Fibroblast of lung (primary cell): ENCODE measurements at places on chromosomes 4 and X. TPM values are rescaled to one million over a fixed set of nuclear protein-coding genes. Genes with fewer than 3 reads are reported as not detected.

DNA sequence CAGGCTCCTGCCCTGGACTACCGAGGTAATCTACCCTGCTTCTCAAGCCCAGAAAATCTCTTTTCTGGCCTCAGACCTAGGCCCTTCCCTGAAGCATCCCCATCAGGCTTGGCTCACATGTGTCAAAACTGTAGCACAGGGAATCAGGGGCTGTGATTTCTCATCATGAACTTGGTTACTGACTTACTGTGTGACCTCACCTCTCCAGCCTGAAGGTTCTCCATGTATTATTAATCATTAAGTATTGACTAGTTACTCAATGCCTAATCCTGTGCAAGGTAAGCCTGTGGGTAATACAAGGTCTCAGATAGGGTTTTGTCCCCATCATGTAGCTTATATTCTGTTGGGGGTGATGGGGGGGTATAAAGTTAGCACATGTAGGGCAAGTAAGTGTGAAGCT is 6.8 kb downstream of the SRPX2 start:
- no peak overlapping the region for H3K4me3 ChIP-seq
- no peak for DNase-seq
- H3K36me3 ChIP-seq: no peaks in the 10 kb centered on the region
- peaks cover 28% of the 10 kb centered on the region for H3K4me1 ChIP-seq
- H3K27me3 ChIP-seq: no peaks in the 10 kb centered on the region

DNA sequence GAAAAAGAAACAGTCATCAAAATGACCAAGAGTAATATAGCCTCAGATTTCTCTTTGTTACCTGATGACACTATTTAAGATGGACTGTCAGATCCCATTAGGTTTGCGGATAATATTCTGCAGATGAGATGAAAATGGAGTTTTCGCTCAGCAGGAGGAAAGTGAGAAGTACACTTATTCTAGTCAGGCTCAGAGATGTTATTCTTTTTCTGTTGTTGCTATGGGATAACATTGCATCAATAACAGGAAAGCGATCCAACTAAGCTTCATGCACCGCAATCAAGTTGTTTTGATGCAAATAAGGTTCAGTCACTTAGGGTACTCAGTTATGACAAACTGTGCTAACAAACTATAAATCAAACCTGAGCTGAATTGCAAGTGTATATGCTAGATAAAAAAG is 415.0 kb downstream of the CCSER1 start:
- no peak overlapping the region for H3K27ac ChIP-seq
- H3K36me3 ChIP-seq: no peaks in the 10 kb centered on the region
- DNase-seq: no peak
- no peaks in the 10 kb centered on the region for H3K4me1 ChIP-seq
- no peak overlapping the region for H3K4me3 ChIP-seq

The STBD1 gene
- total RNA-seq: 10.8 and 17.5 TPM in 2 replicates

DNA sequence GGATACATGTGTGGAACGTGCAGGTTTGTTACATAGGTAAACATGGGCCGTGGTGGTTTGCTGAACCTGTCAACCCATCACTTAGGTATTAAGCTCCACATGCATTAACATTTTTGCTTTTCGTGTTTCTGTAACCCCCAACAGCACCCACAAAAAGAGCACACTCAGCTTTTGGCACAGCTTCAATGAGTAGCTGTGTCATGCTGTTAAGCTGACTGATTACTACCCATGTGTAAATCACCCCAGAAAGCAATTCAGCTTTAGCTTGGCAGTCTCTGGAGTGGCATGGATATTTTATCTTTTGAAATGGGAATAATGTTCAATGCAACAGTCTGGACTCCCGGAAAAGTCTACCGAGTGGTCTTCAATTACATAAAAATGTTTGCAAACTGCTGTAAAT is 734.3 kb downstream of the STIM2 start:
- H3K36me3 ChIP-seq: no peaks in the 10 kb centered on the region
- no peak overlapping the region for H3K27ac ChIP-seq
- H3K27me3 ChIP-seq: no peaks in the 10 kb centered on the region
- H3K4me3 ChIP-seq: no peak overlapping the region

DNA sequence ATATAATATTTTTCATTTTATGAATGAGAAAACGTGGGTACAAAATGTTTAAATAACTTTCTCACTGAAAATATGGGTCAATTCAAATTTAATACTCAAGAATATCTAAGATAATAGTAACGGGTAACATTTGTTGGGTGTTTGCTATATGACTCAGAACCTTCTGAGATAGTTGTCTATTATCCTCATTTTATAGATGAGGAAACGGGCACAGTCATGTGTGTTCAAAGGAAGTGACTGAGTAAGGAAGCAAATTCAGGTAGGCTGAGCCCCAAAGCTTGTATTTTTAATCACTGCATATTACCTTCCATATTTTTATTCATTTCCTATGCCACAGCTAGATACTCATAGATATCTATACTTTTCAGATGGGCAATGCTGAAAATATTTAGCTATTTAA is 12.2 kb upstream of the CAMK2D start:
- DNase-seq: no peak
- no peak overlapping the region for H3K4me3 ChIP-seq
- H3K36me3 ChIP-seq: no peaks in the 10 kb centered on the region

DNA sequence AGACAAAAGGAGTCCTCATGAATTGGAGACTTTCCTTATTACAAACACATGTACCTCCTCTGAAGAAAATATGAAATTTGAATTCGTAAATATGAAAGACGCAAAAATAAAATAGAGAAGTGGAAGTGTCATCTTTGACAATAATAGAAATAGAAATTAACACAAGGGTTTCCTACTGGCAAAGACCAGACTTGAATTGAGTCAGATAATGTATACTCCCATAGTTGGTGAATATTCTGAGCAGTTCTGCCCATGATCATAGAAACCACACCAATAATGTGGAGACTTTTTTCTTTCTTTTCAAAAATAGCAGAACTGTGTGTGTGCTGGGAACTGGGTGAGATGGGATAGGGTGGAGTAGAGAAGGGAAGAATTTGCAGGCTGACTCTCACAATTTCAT is 277.7 kb upstream of the TET2 start:
- DNase-seq: no peak
- no peak overlapping the region for H3K27ac ChIP-seq
- H3K27me3 ChIP-seq: no peaks in the 10 kb centered on the region
- H3K4me1 ChIP-seq: no peaks in the 10 kb centered on the region

- DNase-seq: no peak
- no peaks in the 10 kb centered on the region for H3K36me3 ChIP-seq
- H3K27ac ChIP-seq: no peak overlapping the region
- no peaks in the 10 kb centered on the region for H3K27me3 ChIP-seq
Observed at GRCh38 chrX:40090050-40090804, 7.5 kb downstream of the BCOR start.

DNA sequence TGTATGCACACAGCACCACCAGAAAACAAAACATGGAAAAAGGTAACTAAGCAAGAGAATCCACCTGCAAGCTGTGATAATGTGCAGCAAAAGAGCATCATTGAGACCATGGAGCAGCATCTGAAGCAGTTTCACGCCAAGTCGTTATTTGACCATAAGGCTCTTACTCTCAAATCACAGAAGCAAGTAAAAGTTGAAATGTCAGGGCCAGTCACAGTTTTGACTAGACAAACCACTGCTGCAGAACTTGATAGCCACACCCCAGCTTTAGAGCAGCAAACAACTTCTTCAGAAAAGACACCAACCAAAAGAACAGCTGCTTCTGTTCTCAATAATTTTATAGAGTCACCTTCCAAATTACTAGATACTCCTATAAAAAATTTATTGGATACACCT is 90.2 kb downstream of the TET2 start:
- H3K4me3 ChIP-seq: no peak overlapping the region
- peaks cover 2% of the 10 kb centered on the region for H3K36me3 ChIP-seq
- no peaks in the 10 kb centered on the region for H3K4me1 ChIP-seq
- H3K27ac ChIP-seq: no peak overlapping the region
- no peaks in the 10 kb centered on the region for H3K27me3 ChIP-seq
- no peak for DNase-seq

DNA sequence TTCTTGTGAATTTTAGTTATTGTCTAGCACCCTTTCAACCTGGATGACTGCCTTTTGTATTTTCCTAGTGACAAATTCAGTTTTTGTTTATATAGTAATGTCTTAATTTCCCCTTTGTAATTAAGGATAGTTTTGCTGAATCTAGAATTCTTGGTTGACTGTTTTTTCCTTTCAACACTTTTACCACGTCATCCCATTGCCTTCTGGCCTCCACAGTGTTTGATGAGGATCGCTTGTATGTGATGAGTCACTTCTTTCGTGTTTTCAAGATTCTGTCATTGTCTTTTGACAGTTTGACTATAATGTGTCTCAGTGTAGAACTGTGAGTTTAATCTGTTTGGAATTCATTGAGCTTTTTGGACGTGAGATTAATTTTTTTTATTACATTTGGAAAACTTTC is 30.1 kb downstream of the KDM6A start:
- no peaks in the 10 kb centered on the region for H3K4me1 ChIP-seq
- no peaks in the 10 kb centered on the region for H3K36me3 ChIP-seq
- H3K4me3 ChIP-seq: no peak overlapping the region
- H3K27me3 ChIP-seq: no peaks in the 10 kb centered on the region
- H3K27ac ChIP-seq: no peak overlapping the region

The SCRG1 gene
- total RNA-seq: 0.17 and 1.0 TPM in 2 replicates

- no peaks in the 10 kb centered on the region for H3K27me3 ChIP-seq
- no peak for DNase-seq
- H3K4me1 ChIP-seq: peaks cover 4% of the 10 kb centered on the region
- no peak overlapping the region for H3K4me3 ChIP-seq
Observed at GRCh38 chr4:37629713-37630112, 56.5 kb downstream of the RELL1 start.

DNA sequence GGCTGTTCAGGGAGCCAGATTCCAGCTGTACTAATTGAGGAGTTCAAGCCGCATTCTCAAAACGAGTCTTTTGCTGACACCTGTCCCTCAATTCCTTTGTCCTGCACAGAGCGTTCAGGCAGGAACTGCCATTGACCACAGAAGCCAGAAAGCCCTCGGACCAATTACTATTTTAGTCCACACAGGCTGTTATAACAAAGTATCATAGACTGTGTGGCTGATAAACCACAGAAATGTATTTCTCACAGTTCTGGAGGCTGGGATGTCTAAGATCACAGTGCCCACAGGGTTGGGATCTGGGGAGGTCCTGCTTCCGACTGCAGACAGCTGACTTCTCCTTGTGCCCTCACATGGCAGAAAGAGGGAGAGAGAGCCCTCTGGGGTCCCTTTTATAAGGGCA is 119.8 kb upstream of the ATP6AP2 start:
- DNase-seq: peak; percentile 34
- H3K4me3 ChIP-seq: no peak overlapping the region
- H3K4me1 ChIP-seq: no peaks in the 10 kb centered on the region
- H3K27me3 ChIP-seq: no peaks in the 10 kb centered on the region

- H3K36me3 ChIP-seq: no peaks in the 10 kb centered on the region
- H3K4me3 ChIP-seq: peak within 1 kb of the TSS; percentile 76
- no peak within 1 kb of the TSS for H3K27ac ChIP-seq
- peak; percentile 55 for DNase-seq
- no peaks in the 10 kb centered on the region for H3K27me3 ChIP-seq
- peaks cover 2% of the 10 kb centered on the region for H3K4me1 ChIP-seq
Observed at GRCh38 chr4:75630174-75630936, at the start of gene CDKL2. CDKL2 (minus strand) TSS chr4:75630528; CDS start chr4:75625988, 4,540 bp downstream.

DNA sequence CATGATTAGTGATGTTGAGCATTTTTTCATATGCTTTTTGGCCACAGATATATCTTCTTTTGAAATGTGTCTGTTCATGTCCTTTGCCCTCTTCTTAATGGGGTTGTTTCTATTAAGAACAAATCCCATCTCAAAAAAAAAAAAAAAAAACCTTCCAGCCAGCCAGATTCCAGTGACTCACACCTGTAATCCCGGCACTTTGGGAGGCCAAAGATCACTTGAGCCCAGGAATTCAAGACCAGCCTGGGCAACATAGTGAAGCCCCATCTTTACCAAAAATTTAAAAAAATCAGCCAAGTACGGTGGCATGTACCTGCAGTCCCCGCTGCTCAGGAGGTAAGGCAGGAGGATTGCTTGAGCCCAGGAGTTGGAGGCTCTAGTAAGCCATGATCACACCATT is 5.1 kb downstream of the RAB33B start:
- no peak overlapping the region for H3K4me3 ChIP-seq
- no peaks in the 10 kb centered on the region for H3K36me3 ChIP-seq
- DNase-seq: peak; percentile 36
- H3K27ac ChIP-seq: no peak overlapping the region
- H3K4me1 ChIP-seq: peaks cover 2% of the 10 kb centered on the region

- no peaks in the 10 kb centered on the region for H3K36me3 ChIP-seq
- no peak overlapping the region for H3K4me3 ChIP-seq
- no peak for DNase-seq
- no peak overlapping the region for H3K27ac ChIP-seq
Observed at GRCh38 chrX:57607295-57608187, 15.7 kb downstream of the ZXDB start.

GRCh38 chr4:11914406-11914805 is 485.7 kb upstream of the HS3ST1 start:
- DNase-seq: no peak
- H3K27ac ChIP-seq: no peak overlapping the region
- H3K36me3 ChIP-seq: no peaks in the 10 kb centered on the region
- no peaks in the 10 kb centered on the region for H3K4me1 ChIP-seq
- H3K4me3 ChIP-seq: no peak overlapping the region

GRCh38 chr4:163558539-163559044 is 64.1 kb downstream of the TMA16 start:
- H3K4me3 ChIP-seq: no peak overlapping the region
- H3K4me1 ChIP-seq: no peaks in the 10 kb centered on the region
- DNase-seq: no peak
- H3K36me3 ChIP-seq: no peaks in the 10 kb centered on the region

GRCh38 chr4:168388890-168389289 is 70.3 kb upstream of the DDX60 start:
- H3K4me1 ChIP-seq: peaks cover 2% of the 10 kb centered on the region
- peak; percentile 66 for DNase-seq
- peaks cover 2% of the 10 kb centered on the region for H3K36me3 ChIP-seq
- H3K4me3 ChIP-seq: no peak overlapping the region

GRCh38 chr4:34157547-34157946 is 2086.8 kb downstream of the ARAP2 start:
- no peaks in the 10 kb centered on the region for H3K36me3 ChIP-seq
- no peak overlapping the region for H3K27ac ChIP-seq
- DNase-seq: peak; percentile 18
- no peaks in the 10 kb centered on the region for H3K27me3 ChIP-seq
- H3K4me3 ChIP-seq: no peak overlapping the region

- no peaks in the 10 kb centered on the region for H3K27me3 ChIP-seq
- no peak overlapping the region for H3K4me3 ChIP-seq
- H3K27ac ChIP-seq: no peak overlapping the region
- H3K4me1 ChIP-seq: no peaks in the 10 kb centered on the region
Observed at GRCh38 chrX:37896511-37896890, 49.1 kb upstream of the DYNLT3 start.

GRCh38 chr4:1244978-1245471 is 3.9 kb downstream of the CTBP1 start:
- peaks cover 14% of the 10 kb centered on the region for H3K36me3 ChIP-seq
- no peak overlapping the region for H3K27ac ChIP-seq
- no peak for DNase-seq
- no peak overlapping the region for H3K4me3 ChIP-seq
- H3K27me3 ChIP-seq: no peaks in the 10 kb centered on the region

DNA sequence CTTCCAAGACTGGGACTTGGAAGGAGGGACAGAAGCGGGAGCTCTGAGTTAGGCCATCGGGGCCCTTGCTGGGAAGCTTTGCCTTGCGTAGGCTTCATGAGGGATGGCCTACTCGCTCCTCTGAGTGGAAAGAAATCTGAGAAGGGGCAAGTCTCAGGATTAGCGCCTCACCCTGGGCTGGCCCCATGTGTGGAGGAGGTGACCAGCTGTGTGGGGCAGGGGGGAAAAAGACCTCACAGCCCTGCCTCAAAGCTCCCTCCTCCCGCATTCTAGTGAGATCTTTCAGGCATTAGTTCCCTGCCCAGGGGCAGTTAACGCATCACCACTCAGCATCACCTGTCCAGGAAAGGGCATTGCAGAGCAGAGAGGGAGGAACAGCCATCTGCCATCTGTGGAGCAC is 156.1 kb downstream of the ENPP6 start:
- no peaks in the 10 kb centered on the region for H3K4me1 ChIP-seq
- H3K36me3 ChIP-seq: no peaks in the 10 kb centered on the region
- no peaks in the 10 kb centered on the region for H3K27me3 ChIP-seq

The SCML2 gene
- total RNA-seq: 1.5 and 1.8 TPM in 2 replicates
